IMR-90 (cell line): ENCODE measurements at places on chromosomes 7 and 10.
A peak's percentile ranks its signal among the peaks of the same experiment; 100 is the strongest.

- H3K4me3 ChIP-seq, result no peak overlapping the region
- no peak overlapping the region for H3K27ac ChIP-seq
- H3K27me3 ChIP-seq, result peaks cover 33% of the 10 kb centered on the region
- no peaks in the 10 kb centered on the region for H3K4me1 ChIP-seq
- no peaks in the 10 kb centered on the region for H3K36me3 ChIP-seq
Observed at GRCh38 chr10:70758757-70759514, 26.2 kb downstream of the TBATA start.

DNA sequence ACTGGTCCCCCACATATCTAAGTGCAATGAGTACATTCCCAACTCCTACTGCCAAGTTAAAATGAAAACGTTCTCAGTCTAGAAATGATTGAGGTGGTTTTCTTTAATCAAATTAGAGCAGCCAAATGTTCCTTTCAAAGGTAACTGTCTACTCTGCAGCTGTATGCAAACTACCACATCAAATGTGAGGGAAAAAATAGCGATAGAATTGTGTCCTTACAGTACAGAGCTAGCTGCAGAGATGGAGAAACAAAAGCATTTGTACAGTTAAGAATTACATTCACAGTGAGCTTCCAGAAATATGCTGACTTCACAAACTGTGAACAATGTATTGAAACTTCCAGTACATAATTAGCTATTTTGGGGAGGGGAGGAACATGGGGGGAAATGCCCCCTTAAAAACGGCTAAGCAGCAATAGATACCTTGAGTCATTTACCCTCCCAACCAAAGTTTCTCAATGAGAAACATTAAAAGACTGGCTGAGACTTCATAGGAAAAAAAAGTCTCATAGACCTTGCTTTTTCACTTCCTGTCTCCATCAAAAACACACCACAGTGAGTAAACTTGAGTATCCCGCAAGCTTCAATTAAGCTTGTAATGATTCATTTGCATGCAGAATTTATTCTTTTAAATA is 22.9 kb downstream of the CDK6 start:
- peaks cover 6% of the 10 kb centered on the region for H3K4me1 ChIP-seq
- peak overlapping the region; percentile 2; the same call in 1 of the 2 replicates for H3K27ac ChIP-seq
- DNase-seq, result peak; percentile 57
- no peaks in the 10 kb centered on the region for H3K36me3 ChIP-seq
- H3K4me3 ChIP-seq, result no peak overlapping the region

- no peaks in the 10 kb centered on the region for H3K27me3 ChIP-seq
- no peaks in the 10 kb centered on the region for H3K36me3 ChIP-seq
- H3K27ac ChIP-seq, result no peak overlapping the region
- H3K4me1 ChIP-seq, result no peaks in the 10 kb centered on the region
- H3K4me3 ChIP-seq, result no peak overlapping the region
Observed at GRCh38 chr10:18984531-18984930, 64.1 kb upstream of the MALRD1 start.

- DNase-seq, result no peak
- no peak overlapping the region for H3K4me3 ChIP-seq
- H3K4me1 ChIP-seq, result peaks cover 2% of the 10 kb centered on the region; the same call in 1 of the 2 replicates
- H3K27ac ChIP-seq, result no peak overlapping the region
Observed at GRCh38 chr10:43166880-43167497, 28.7 kb downstream of the CSGALNACT2 start.

- no peaks in the 10 kb centered on the region for H3K36me3 ChIP-seq
- no peaks in the 10 kb centered on the region for H3K4me1 ChIP-seq
- H3K27ac ChIP-seq, result no peak overlapping the region
- no peak for DNase-seq
- H3K4me3 ChIP-seq, result no peak overlapping the region
- no peaks in the 10 kb centered on the region for H3K27me3 ChIP-seq
Observed at GRCh38 chr10:128738386-128738915, 612.2 kb upstream of the MKI67 start.

GRCh38 chr7:50838675-50839377 is 56.1 kb upstream of the GRB10 start:
- H3K36me3 ChIP-seq, result no peaks in the 10 kb centered on the region
- H3K27ac ChIP-seq, result no peak overlapping the region
- no peak overlapping the region for H3K4me3 ChIP-seq

DNA sequence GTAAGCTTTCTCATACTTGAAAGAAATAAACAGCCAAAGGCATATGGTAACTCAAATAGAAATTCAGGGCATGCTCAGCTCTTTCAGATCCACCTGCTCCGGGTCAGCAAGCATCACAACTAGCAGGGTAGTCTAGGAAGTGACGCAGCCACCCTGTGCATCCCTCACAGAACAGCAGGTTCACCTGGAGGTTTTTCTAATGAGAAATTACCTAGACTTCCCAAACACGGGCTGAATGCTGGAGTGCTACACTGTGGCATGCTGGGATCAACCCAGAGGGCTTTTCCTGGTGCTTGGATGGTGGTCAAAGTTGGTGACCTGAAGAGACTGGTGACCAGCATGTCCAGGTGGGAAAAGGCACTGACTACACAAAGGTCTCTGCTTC is 66.8 kb upstream of the DNAJB6 start:
- H3K27me3 ChIP-seq, result no peaks in the 10 kb centered on the region
- DNase-seq, result no peak
- H3K36me3 ChIP-seq, result peaks cover 32% of the 10 kb centered on the region

GRCh38 chr7:12316925-12317324 is 86.7 kb downstream of the VWDE start:
- H3K36me3 ChIP-seq, result no peaks in the 10 kb centered on the region
- H3K27me3 ChIP-seq, result no peaks in the 10 kb centered on the region
- no peak for DNase-seq
- H3K4me3 ChIP-seq, result no peak overlapping the region
- H3K4me1 ChIP-seq, result no peaks in the 10 kb centered on the region
- no peak overlapping the region for H3K27ac ChIP-seq

DNA sequence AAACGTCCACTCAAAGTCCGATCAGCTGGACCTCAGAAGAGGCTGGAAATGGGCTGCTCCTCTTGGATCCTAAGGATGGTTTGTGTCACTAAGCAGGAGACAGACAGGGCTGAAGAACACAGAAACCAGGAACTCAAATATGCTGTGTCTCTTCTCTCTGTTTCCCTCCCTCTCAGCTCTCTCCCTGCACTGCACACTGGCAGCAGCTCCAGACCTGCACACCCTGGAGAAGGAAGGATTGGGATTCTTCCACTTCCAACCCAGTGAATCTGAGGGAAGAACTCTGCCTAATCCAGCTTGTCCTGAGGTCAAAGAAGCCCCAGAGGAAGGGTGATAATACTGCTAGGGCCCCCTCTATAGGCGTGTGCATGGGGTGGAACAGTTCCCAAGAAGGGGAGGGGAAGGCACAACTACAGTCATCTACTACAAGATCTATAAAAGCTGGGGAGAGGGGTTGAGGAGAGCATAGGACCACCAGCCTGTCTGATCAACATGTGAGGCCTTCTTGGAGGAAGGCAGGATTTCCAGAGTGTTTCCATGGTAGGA is 22.7 kb upstream of the ZCCHC24 start:
- peaks cover 14% of the 10 kb centered on the region for H3K4me1 ChIP-seq
- no peaks in the 10 kb centered on the region for H3K27me3 ChIP-seq
- no peak for DNase-seq

GRCh38 chr10:120948889-120949608 is 97.9 kb downstream of the WDR11 start:
- H3K27me3 ChIP-seq, result peaks cover 14% of the 10 kb centered on the region
- DNase-seq, result peak; percentile 55
- H3K4me3 ChIP-seq, result peak overlapping the region; percentile 31
- H3K36me3 ChIP-seq, result no peaks in the 10 kb centered on the region
- H3K27ac ChIP-seq, result no peak overlapping the region

DNA sequence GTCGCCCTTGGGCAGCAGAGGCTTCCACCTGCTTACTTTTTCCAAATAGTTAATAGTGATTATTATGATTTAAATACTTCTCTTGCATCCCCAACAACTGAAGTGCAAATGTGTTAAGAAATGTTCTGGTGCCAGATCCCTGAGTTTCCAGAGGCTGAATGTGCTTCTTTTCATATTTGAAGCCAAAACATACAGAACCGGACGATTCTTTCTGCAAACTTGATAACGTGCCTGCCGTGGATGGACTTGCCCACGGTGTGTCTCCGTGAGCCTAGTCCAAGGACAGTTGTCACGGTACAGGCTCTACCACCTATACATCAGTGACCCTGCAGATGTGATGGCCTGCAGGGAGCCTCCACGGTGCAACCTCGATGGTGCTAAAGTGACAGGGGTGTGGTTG is 198.6 kb upstream of the LYZL2 start:
- peaks cover 24% of the 10 kb centered on the region for H3K4me1 ChIP-seq
- no peak overlapping the region for H3K4me3 ChIP-seq
- H3K27ac ChIP-seq, result no peak overlapping the region
- no peak for DNase-seq

- peak; percentile 97 for DNase-seq
- H3K27me3 ChIP-seq, result no peaks in the 10 kb centered on the region
- H3K4me1 ChIP-seq, result peaks cover 25% of the 10 kb centered on the region
- H3K27ac ChIP-seq, result peak overlapping the region; percentile 76
- H3K36me3 ChIP-seq, result no peaks in the 10 kb centered on the region
Observed at GRCh38 chr10:75191821-75192568, 18.6 kb upstream of the VDAC2 start.

DNA sequence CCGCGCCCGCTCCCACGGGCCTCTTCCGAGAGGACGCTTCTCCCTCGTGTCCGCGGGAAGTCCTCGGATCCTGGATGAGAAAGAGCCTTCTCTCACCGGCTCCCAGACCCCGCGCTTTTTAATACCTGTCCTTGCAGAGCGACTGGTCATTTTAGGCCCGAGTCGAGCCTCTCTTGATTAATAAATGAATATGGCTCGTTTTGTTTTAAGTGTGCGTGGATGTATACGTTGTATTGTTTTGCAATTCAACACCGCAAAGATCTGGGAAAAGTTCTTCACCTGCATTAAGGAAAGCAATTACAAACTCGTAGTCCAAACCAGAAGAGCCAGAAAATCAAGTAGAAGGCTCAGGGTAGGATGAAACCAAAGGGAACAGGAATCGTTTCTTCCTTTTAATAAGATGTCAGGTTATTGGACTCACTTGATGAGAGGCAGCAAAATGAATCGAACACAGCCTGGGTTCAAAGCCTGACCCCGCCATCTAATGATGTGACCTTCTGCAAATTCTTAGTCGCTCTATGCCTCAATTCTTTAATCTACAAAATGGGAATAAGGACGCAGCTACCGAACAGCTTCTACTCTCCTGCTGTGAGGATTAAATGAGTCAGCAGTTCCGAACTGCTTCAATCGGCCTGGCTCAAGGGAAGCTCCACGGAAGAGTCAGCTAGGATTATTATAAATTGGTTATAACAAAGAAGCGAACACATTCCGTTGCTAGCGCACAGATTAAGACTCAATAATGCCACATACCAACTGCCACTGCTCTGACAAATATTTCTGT is 277.8 kb upstream of the NEBL start:
- no peaks in the 10 kb centered on the region for H3K4me1 ChIP-seq
- no peak for DNase-seq
- peaks cover 27% of the 10 kb centered on the region for H3K27me3 ChIP-seq
- H3K36me3 ChIP-seq, result no peaks in the 10 kb centered on the region
- no peak overlapping the region for H3K27ac ChIP-seq

DNA sequence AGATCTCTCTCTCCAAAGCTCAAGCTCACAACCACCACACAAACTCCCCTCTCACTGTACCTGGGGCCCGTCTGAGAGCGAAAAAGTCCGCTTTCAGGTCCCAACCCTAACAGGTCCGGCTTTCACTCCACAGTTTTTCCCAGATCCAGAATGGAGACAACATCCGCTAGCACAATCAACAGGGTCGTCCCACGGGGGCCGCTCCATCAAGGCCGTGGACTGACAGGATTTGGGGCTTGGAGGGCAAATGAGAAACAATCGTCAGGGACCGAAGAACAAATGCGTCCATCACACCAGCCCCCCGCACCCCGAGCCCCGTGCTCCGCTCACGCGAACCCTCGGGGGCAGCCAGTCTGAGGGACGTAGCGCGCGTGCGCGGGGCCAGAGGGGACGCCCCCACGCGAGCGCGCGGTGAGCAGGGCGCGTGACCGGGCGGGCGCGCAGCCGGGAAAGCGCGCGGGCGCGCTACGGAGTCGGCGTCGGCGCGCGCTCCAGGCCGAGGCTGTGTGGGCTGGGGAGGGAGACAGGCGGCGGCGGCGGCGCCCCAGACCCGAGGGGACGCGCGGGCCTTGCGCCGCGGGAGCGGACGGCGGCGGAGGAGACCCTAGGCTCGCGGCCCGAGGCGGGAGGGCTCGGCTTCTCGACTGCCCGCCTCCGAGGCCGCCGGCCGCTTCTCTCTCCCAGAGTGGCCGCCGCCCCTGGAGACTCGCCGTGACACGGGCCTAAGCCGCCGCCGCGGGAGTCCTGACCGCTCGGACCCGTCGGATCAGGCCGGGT is at the start of gene SLK:
TSS of gene SLK (plus strand) at position 470 of the 777 bp plus-strand sequence. CDS start 606 bp downstream, outside the sequence.
- DNase-seq, result peak; percentile 79
- no peaks in the 10 kb centered on the region; the same call in 1 of the 2 replicates for H3K4me1 ChIP-seq
- no peaks in the 10 kb centered on the region for H3K27me3 ChIP-seq
- H3K36me3 ChIP-seq, result no peaks in the 10 kb centered on the region

- H3K27ac ChIP-seq, result no peak overlapping the region
- DNase-seq, result peak; percentile 72
- H3K4me1 ChIP-seq, result no peaks in the 10 kb centered on the region; the same call in 1 of the 2 replicates
- no peak overlapping the region for H3K4me3 ChIP-seq
Observed at GRCh38 chr7:127865466-127865865, 165.8 kb downstream of the LRRC4 start.

DNA sequence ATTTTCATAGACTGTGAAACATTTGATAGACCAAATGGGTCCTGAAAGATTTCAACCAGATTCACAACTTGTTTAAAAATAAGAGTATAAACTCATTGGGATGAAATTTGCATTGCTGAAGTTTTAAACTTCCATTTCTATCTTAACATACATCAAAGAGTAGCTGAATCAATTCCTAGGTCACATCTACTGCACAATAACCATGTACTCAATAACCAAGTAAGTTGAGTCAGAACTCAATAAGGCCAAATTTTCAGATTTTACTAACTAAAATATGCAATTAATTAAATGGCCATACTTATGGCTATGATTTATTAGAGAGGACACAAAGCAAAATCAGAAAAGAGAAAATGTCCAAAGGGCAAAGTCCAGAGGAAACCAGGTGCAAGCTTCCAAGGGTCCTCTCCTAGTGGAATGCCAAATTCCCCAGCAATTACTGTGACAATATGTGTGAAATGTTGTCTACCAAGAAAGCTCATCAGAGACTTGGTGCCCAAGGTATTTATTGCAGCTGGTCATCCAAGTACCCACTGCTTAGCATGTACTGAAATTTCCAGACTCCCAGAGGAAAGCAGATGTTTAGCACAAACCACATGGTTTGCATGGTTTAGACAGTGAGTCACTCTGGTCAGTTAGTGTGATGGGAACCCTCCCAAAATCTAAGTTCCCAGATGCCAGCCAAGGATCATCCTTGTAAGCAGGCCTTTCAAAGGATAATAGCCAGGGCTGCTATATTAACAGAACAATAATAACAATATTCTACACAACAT is 238.9 kb downstream of the IPMK start:
- H3K27ac ChIP-seq, result no peak overlapping the region

GRCh38 chr10:114517368-114518250 is 113.3 kb upstream of the AFAP1L2 start:
- no peak overlapping the region for H3K4me3 ChIP-seq
- no peak overlapping the region for H3K27ac ChIP-seq
- no peaks in the 10 kb centered on the region for H3K36me3 ChIP-seq
- DNase-seq, result no peak
- peaks cover 9% of the 10 kb centered on the region for H3K4me1 ChIP-seq
- peaks cover 16% of the 10 kb centered on the region for H3K27me3 ChIP-seq

GRCh38 chr7:111741811-111742240 is 179.5 kb upstream of the IMMP2L start:
- no peaks in the 10 kb centered on the region for H3K27me3 ChIP-seq
- H3K36me3 ChIP-seq, result peaks cover 11% of the 10 kb centered on the region
- peaks cover 2% of the 10 kb centered on the region; the same call in 1 of the 2 replicates for H3K4me1 ChIP-seq
- H3K27ac ChIP-seq, result no peak overlapping the region

- H3K27ac ChIP-seq, result no peak overlapping the region
- DNase-seq, result no peak
- no peaks in the 10 kb centered on the region for H3K4me1 ChIP-seq
- H3K36me3 ChIP-seq, result no peaks in the 10 kb centered on the region
- H3K4me3 ChIP-seq, result no peak overlapping the region
- H3K27me3 ChIP-seq, result no peaks in the 10 kb centered on the region
Observed at GRCh38 chr10:124224331-124225028, 131.1 kb upstream of the CHST15 start.
